HS-27A (cell line): ENCODE measurements at places on chromosomes 5 and 9.

DNA sequence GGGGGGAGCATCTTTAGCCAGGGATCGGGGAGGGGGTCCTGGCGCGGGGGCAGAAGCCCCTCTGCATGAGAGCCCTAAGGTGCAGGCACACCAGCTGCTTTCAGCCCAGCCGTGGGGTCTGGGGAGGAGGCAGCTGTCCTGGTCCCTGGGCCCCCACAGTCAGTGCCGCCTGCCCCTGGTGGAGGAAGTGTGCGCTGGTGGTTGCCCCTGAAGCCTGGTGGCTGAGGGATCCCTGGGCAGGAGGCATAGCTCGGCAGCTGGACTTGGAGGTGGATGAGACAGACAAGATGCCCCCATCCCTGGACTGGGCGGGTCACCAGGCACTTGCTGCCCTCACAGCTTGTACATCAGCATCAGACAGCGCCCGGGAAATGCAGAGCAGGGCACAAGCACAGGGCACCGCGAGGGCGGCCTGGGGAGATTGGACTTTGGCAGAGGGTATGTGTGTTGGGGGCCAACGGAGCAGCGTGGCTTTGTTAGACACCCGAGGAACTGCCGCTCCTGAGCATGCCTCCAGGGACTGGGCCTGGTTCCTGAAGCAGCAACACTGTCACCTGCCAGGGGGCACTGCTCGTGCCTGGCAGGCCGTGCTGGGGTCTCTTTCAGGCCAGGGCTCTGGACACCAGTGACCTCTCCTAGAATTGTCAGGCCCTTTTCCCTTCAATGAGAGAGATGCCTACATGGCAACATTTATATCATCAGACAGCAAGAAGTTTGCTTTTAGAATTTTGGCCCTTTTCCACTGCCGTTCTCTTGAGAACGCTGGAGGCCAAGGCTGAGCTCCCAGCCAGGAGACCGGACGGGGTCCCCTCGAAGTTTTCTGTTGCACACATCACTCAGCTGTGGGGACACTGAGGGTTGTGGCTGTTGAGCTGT, 41.9 kb upstream of the CTSL start:
- no peak for DNase-seq

- DNase-seq: no peak
Observed at GRCh38 chr5:57456531-57457135, 26.0 kb downstream of the ACTBL2 start.

DNA sequence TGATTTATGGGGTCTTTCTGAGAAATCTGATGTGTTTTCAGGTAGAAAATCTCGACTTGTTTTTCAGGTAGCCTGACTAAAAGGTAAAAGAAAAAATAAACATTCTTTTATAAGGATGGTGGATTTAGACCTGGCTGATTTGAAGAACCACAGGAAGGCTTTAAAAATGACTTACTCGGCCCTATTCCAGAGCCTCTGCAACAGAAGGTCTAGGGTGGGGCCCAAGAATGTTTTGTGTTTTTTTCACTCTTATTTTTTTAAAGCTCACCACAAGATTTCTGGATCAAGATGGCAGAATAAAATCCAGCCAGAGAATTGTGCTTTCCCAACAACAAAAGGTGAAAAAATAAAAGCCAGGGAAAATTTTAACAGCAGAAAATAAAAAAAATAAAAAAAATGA, 59.1 kb downstream of the FNBP1 start:
- DNase-seq: peak; percentile 56

- DNase-seq: no peak
Observed at GRCh38 chr9:1458503-1458902, 408.3 kb downstream of the DMRT2 start.

DNA sequence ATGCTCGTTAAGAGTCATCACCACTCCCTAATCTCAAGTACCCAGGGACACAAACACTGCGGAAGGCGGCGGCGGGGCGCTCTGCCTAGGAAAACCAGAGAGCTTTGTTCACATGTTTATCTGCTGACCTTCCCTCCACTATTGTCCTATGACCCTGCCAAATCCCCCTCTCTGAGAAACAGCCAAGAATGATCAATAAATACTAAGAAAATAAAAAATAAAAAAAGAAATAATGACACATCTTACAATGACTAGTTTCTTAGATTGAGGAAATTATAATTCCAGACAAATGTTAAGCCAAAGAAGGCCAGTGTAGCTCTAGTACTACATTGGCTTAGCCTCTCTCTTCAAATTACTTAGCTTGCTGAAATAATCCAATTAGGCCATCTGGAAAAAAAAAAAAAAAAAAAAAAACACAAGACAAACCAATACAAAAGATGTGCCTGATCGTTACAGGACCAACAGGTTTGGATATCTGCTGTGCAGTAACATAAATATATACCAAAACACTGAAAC, 58.0 kb downstream of the ANXA2R start:
- no peak for DNase-seq

GRCh38 chr9:90219548-90220118, 423.0 kb downstream of the DIRAS2 start:
- DNase-seq: no peak

DNA sequence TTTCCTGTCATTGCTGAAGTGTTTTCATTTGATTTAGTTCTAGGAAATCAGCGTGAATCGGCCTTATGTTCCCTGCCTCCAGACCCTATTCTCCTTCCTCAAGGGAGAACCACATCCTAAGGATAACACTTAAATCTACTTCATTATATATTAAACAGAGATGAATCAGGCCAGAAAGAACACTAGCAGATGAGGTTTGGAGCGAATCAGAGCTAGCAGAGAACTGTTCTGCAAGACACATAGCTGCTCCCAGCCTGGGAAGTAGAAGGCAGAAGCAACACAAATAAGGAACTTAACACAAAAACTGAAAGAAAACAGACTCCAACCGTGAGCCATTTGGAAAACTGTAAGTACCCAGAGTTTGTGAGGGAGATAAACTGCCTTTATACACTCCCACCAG, 718.2 kb downstream of the SEMA5A start:
- DNase-seq: no peak

GRCh38 chr5:135245521-135246499, 153.2 kb downstream of the MACROH2A1 start:
- peak; percentile 29 for DNase-seq

- no peak for DNase-seq
Observed at GRCh38 chr5:6365142-6365976, 13.0 kb downstream of the MED10 start.

DNA sequence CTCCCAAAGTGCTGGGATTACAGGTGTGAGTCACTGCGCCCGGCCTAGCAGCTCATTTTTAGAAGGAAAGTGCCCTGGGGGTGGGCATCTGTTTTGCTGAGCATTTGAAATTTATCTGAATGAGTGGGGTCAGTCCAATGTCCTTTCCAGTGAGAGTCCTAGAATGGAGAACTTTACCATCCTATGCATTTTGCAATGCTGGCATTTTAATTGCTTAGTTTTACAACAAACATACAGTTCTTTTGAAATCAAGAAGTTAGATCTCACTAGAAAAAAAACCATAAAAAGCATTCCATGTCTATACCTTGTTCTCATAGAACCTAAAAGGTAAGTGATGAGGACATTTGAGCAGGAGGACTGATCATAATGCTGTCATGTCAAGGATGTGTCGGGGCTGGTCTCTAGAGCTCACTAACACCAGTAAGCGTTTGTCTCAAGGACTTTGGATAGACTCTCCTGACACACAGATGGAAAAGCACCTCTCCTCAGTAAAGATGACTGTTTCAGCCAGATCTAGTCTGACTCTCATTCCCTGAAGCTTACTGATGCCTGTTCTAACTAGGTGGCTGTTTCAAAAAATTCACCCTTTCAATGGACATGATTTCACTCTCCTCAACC, 83.9 kb downstream of the DCP2 start:
- DNase-seq: no peak

- no peak for DNase-seq
Observed at GRCh38 chr5:133579766-133580165, 32.6 kb downstream of the FSTL4 start.

GRCh38 chr5:87129046-87129445, 138.6 kb upstream of the RASA1 start:
- no peak for DNase-seq

DNA sequence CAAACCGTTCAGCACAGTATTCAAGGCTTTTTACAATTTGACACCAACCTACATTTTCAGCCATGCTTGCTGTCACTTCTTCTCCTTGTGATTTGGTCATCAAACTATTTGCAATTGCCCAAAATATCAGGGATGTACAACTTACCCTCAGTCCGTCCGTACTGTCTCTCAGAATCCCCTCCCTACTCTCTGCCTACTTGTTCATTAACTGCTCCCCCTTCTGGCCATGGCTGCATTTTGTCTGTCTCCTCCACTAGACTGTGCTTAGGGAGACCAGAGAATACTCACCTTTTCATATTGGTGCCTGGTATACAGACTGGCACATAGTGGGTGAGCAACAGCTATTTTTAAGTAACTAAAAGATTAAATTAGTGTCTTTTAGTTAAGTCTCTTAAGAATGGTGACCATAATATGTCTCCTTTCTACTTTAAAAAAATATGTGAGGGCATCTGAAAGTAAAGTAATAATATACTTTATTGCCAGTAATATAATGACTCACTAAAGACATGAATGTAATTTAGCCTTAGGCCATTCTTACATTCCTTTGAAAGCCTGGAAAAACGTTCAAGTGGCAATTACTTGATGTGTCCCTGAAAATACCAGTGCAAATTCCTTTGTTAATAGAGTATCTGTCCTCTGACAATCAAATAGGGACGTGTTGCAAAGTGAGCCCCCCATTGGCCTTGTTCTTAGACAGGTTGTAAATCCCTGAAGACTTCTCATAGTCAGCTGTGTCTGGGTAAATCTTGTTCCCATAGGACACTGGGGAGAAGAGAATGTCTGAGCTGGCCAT, 27.8 kb downstream of the PRLR start:
- peak; percentile 22 for DNase-seq

- no peak for DNase-seq
Observed at GRCh38 chr9:16133556-16134227, 580.8 kb downstream of the CCDC171 start.

- DNase-seq: no peak
Observed at GRCh38 chr5:2861605-2862004, 110.1 kb upstream of the IRX2 start.

GRCh38 chr9:840343-840742, 1.2 kb upstream of the DMRT1 start:
- no peak for DNase-seq

DNA sequence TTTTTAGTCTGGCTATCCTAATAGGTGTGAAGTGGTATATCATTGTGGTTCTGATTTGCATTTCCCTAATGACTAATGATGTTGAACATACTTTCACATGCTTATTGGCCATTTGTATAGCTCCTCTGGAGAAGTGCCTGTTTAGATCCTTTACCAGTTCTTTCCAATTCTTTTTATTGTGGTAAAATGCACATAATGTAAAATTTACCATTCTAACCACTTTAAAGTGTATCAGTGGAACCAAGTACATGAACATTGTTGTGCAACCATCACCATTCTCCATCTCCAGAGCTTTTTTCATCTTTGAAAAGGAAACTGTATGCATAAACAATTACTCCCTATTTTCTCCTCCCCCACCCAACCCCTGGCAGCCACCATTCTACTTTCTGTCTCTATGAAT, 95.4 kb downstream of the NRG2 start:
- no peak for DNase-seq

DNA sequence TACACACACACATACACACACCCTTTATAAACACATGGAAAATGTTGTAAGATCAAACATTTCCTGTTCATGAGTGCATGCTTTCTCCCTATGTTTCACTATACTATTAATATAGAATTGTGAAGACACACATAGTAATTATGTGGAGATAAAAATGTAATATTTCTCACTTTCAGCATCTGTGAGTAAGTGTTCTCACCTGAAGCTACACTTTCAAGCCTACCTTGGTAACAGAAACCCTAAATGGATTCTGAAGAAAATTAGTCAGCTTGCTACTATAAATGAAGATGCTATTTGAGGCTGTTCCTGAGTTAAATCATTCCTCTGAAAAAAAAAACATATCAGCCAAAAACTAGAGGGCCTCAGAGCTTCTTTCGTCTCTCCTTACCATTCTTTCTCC, 81.1 kb upstream of the GNA14 start:
- no peak for DNase-seq

DNA sequence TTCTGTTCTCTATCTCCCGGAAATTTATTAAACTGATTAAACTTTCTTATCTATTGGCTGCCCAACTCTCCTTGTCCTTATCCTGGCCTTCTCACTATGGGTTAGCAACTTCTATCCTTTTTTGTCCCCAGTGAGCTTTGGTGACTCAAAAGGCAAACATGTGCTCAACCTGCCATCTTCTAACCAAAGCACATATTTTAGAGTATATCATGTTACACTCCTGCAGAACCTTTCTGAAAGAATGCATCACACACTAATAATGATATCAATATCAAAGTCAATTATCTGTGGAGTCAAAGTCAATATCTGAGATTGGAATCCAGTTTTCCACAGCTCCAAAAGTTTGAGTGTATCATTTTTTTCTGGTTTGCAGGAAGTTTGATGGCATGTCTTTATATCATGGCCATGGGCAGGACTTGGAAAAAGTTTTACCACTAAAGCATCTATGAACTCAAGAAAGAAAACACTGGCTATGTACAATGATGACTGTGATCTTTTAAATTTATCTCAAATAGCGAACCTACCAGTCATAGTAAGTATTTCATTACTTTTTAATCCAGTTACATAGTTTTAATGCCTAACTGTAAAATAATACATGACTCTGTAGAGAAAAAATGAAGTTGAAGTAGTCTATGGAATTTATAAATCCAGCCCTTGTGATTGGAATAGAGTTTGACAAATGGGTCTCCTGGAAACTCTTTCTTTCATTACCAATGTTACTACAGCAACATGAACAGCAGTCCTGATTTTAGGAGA, 166.8 kb downstream of the DROSHA start:
- DNase-seq: peak; percentile 94

DNA sequence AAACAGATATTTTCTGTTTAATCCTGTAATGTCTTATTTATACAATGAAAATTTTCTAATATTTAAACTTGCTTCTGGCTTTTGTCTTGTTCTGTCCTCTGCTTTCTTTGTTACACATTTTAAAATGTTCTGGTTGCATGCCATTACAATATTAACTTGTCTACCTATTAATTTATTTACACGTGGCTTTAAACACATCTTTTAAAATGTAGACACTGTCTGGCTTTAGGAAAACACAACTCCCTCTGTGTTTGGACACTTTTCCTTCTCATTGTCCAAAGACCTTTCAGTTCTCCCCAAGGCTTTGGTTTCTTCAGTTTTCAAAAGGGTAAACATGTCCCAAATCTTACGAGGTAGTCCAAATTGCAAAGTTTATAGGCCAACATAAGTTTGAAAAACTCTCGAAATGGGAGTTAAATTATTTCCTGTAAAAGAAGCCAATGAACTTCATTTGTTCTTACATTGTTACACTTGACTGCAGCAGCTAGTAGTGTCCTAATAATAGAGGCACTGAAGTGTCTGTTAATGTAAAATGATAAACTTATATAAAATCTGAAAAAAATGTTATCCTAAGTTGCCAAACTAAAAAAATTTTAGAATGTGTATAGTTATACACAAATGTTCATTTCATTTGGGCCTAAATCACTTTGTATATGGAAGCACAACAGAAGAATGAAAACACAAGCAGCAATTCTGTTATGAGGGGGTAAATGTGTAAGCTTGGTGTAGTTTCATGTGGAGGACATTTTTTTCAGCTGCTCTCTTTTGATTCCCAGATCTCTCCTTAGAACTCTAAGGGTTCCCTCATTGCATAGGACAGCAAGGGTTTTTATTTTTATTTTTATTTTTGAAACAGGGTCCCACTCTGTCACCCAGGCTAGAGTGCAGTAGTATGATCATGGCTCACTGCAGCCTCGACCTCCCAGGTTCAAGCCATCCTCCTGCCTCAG, 53.8 kb downstream of the ALDH1A1 start:
- no peak for DNase-seq

- no peak for DNase-seq
Observed at GRCh38 chr5:132763181-132764036, 13.6 kb downstream of the SEPTIN8 start.

- no peak for DNase-seq
Observed at GRCh38 chr9:87083986-87084385, 136.7 kb upstream of the GAS1 start.
